Right lung (tissue), 10 donors: ENCODE measurements at places on chromosomes 6 and 20. TPM values are rescaled to one million over a fixed set of nuclear protein-coding genes. Genes with fewer than 3 reads are reported as not detected.

GRCh38 chr20:41050361-41051008, 21.9 kb downstream of the TOP1 start:
- no peak for DNase-seq

DNA sequence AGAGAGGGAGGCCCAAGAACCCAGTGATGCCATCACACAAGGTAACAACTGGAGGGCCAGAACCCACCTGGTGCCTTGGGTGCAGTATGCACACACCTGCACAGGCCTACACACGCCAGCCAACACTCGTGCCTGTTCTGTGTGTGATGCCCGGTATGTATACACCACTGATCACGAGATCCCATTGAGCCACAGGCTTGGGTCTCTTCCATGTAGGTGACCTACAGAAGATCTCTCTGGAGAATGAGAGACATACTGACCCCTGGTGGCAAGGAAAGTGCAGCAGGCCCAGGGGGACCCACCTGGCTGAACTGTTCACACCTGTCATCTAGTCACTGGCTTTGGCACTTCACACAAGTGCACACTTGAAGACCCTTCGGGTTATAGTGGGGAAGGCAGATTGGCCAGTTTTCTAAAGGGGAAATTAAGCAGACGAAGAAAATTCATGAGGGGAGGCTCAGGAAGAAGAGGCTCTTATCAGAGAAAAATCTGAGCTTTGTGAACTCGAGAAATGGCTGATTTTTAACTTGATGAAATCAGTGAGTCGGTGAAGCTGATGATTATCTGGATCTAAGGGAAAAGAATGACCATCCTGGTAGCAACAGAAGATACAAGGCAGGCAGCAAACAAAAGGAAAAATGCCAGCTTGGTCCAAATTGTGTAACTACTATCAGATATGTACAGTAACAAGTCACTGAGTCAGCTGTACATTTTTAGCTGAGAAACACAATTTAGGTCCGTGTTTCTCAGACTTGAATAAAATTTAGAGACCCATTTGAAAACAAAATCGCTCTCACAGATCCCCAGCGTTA, 69.1 kb upstream of the PBOV1 start:
- DNase-seq, result peak; percentile 37

The LY6G6D gene
- polyA plus RNA-seq, result not detected

DNA sequence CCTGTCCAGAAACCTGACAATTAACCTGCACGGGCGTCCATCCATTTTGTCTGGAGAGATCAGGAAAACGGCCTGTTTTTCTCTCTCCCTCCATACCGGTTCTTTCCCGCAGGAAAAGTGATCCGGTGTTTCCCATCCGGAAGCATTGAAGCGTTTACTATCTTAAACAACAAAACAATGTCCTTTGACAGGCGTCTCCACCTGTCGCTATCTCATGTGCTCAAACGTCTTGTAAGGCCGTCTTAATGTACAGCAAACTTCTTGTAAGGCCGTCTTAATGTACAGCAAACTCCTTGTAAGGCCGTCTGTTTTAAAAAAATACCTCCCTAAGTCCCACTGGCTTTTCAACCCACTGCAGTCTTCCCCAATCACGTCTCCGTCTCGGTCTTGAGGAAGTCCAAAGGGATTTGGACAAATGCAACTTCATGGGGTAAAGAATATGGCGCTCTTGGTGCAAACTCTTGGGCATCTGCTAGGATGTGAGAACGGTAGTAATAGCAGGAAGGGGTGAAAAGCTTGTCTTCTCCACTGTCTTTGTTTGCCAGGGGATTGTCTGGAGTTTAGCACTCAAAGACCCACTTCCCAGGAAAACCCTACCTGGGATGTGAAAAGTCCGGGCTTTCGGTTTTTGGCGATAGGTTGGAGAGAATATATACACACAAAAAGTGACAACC, 29.9 kb upstream of the TRIM27 start:
- DNase-seq, result no peak

DNA sequence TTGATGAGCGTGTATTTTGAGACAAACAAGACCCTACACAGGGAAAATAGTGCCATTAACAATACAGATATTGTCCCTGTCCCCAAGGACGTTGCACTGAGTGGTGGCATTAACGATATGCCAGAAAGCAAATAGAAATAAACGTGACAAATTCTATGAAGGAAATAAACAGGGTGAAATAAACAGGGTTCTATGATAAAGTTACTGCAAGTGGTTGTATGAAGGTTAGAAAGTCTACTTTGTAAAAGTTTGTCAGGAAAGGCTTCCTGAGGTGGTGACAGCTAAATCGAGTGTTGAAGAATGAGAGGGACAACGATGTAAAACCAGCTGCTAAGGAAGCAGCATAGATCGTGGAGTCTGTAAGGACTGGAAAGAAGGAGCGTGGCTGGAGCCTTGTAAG, 380.2 kb downstream of the LAMA2 start:
- no peak for DNase-seq

The LRFN2 gene
- polyA plus RNA-seq, result 0.09 TPM

The C20orf96 gene
- polyA plus RNA-seq, result 46.4 TPM

DNA sequence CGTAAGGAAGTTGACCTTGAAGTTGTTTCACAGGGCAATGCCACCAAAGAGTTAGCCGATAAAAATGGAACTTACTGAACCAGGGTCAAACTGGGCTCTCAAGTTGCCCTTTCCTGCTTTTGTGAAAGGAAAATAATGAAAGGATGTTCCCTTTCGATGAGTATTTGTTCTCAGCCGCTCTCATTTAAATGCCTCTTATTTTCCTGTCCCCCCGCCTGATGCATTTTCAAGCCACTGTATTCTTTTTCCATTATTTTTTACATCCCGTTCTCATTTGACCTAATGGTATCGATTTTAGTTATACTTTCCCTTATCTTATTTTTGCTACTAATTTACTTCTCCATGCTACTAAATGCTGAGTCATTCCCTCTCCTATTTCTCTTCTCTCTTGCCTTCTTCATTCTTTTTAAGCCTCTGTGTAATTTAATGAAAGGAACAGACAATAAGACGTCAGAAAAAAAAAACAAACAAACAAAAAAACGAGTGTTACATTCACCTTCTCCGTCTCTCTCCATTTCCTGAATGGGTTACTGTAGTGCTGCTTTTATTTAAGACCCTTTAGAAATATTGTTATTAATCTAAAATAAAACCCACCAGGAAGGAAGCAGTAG, 655 bp upstream of the NDUFAF4 start:
- DNase-seq, result no peak

The ANKS1A gene
- 21.0 TPM for polyA plus RNA-seq

DNA sequence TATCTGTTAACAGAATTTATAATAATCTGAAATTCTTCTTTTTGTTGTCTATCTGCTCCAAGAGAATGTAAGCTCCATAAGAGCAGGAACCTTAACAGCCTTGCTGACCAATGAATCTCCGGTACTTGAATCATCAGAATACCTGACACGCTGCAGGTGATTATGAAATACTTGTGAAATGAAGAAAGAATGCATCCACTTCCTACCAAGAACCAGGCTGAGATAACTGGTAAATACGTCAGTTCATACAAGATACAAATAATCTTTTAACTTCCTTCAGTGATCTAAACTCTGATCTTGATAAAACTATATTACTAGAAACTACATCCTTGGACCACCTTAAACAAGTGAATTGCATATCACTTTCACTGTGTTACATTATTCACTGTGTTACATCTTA, 116.2 kb downstream of the MAP3K5 start:
- no peak for DNase-seq

The IFNGR1 gene
- polyA plus RNA-seq, result 77.9 TPM

The DPPA5 gene
- polyA plus RNA-seq, result not detected

GRCh38 chr6:2218866-2219265, 26.5 kb downstream of the GMDS start:
- DNase-seq, result no peak

- DNase-seq, result no peak
Observed at GRCh38 chr6:77587963-77588362, 64.9 kb upstream of the MEI4 start.

DNA sequence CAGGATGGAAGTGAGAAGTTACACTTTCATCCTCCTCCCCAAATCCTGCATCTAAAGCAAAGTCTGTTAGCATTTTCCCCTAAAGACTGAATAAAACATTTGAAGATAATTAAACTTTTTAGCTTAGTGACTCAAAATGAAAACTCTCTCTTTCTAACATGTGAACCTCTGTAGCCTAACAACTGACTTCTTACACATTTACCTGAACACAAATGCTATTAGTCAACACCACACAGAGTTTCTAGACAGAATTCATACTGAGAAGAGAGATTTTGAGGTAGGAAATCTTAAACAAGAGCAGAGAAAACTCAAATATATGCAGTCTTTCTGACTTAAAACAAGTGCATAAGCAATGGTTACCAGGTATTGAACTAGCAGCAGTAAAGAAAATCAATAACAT, 149.9 kb upstream of the SMLR1 start:
- no peak for DNase-seq

- DNase-seq, result no peak
Observed at GRCh38 chr20:36175475-36175995, 21.0 kb downstream of the EPB41L1 start.

GRCh38 chr6:121651420-121651819, 216.0 kb downstream of the GJA1 start:
- DNase-seq, result no peak

DNA sequence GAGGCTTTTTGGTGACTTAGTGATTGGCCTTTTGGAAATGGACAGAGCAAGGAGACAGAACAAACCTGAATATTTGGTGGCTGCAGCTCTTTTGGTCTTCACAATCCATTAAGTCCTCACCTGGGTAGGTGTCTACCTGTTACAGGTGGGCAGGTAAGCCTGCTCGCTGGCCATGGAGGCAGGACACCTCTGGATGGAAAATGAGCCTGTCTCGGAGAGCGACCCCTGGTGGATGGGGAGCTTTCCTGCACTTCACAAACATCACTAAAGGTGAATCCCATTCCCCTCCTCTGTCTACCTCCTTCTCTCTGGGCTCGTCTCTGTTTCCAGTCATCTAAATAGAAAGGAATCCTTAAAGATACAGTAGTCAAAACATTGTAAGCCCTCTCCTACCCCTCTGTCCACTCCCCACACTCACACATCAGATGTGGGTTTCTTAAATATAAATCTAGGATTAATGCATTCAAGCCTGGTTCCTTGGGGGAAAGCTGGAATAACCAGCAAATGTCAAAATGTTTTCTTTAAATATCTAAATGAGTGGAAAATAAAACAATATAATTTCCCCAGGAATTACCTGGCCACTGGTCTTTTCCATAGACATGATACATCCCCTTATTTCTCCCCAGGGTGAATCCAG, 304.9 kb downstream of the CDH26 start:
- no peak for DNase-seq

The TFAP2A gene
- polyA plus RNA-seq, result 0.45 TPM

DNA sequence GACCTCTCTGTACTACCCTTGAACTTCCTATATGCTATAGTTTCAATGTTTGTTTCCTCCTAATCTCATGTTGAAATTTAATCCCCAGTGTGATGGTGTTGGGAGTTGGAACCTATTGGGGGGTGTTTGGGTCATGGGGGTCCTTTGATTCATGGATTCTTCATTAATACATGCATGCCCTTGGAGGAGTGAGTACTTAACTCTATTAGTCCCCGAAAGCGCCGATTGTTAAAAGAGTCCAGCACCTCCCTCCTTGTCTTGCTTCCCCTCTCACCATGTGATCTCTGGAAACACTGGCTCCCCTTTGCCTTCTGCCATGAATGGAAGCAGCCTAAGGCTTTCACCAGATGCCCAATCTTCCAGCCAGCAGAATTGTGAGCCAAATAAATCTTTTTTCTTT, 31.7 kb downstream of the NCR2 start:
- no peak for DNase-seq

The NMBR gene
- 0.26 TPM for polyA plus RNA-seq

The DEF6 gene
- 7.3 TPM for polyA plus RNA-seq

The COL11A2 gene
- polyA plus RNA-seq, result 3.0 TPM
